ENCODE measurements at places on chromosomes 11 and 22.

DNA sequence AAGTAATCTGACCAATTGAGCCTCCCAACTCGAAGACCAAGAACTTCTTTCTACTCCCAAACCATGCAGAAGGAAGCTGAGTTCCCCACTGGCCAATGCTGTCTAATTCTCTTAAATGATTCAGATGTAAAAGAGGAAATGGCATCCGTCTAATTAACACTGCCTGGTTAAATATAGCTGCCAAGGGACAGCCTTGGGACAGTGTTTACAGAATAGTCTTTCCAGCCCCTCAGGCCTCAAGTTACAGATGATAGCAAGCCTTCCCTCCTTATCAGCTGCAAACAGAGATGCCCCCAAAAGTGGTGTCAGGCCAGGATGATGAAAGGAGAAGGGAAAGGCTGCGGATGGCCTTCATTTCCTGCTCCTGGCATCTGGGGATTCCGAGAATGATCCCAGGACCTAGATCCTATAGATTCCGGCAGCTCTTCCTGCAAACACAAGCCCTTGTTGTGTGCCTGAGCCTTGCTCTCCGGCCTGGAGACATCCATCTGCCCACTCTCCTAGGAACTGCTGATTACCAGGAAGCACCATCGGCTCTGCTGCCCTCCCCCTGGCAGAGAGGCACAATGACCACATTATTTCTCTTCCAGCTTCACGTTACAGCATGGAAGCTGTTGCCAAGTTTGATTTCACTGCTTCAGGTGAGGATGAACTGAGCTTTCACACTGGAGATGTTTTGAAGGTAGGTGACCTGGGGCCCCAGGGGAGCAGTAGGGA lies 13.5 kb upstream of the TMA7B start:
- DNase-seq = no peak

DNA sequence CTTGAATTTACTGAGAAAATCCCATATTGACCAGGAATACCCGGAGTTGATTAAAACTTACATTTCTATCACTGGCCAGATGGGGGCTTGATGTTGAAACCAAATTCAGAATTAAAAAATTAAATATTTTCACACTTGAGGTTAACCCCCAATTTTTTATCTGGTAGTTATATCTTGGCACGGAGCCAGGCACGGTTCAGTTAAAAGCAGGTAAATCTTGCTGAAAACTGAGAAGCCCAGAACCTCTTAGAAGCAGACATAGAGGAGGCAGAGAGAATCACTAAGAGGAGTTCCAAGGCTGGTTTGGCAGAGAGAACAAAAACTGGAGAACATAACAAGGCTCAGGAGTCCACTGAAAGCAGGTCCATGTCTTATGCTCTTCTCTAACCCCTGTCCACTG lies 77.7 kb downstream of the USP35 start:
- DNase-seq = no peak

- no peak for DNase-seq
Measured at GRCh38 chr11:96905143-96905542, 515.3 kb downstream of the JRKL start.

- DNase-seq = peak; percentile 36
Measured at GRCh38 chr11:35746356-35747153, 84.0 kb downstream of the TRIM44 start.

GRCh38 chr22:27990879-27991278 lies 71.8 kb upstream of the PITPNB start:
- DNase-seq = peak; percentile 50

- no peak for DNase-seq
Measured at GRCh38 chr22:31776231-31776630, 22.4 kb downstream of the DEPDC5 start.

DNA sequence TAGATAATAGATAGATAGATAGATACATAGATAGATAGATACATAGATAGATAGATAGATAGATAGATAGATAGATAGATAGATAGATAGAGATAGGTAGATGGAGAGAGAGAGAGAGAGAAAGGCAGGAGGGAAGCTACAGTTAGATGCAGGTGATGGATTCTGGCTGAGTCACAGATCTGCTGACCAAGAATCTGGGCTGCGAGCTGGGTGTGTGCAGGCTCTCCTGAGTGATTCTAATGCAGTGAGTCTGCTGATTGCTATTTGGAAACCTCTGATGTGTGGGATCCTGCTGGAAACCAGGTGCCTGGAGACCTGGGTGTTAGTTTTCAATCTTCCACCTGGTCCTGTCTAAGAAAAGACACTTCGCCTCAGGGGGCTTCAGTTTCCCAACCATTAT lies 1441.8 kb downstream of the TBC1D22A start:
- no peak for DNase-seq

- peak; percentile 83 for DNase-seq
Measured at GRCh38 chr11:64207256-64208085, 950 bp downstream of the FERMT3 start.

DNA sequence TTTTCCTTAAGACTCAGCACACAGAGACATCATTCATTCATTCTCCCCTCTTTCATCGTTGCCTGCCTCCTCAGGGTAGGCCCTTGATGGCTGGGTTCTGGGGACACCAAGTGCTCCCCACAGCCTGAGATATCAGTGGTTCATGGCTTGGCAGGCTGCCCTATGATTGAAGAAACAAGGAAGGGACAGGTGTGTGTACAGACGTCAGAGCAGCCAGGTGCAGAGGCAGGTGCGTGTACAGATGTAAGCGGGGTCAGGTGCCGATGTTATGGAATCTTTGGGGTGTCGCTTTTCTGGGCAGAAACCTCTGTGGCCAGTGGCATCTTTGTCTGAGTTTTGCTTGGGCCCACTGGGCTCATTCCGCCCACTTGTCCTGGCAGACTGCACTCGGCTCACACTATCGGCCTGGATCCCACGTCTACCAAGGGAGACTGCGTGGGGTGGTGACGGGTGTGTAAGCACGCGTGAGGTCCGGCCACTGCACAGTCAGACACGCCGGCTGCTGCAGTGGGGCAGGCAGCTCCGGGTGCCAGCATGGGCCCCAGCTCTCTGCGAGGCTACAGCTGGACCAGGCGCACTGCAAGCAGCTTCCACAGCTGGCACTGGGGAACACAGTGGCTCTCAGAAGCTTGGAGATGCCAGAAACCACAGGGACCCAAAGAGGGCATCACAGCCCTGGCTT lies 20.9 kb upstream of the KIAA0930 start:
- DNase-seq = no peak

DNA sequence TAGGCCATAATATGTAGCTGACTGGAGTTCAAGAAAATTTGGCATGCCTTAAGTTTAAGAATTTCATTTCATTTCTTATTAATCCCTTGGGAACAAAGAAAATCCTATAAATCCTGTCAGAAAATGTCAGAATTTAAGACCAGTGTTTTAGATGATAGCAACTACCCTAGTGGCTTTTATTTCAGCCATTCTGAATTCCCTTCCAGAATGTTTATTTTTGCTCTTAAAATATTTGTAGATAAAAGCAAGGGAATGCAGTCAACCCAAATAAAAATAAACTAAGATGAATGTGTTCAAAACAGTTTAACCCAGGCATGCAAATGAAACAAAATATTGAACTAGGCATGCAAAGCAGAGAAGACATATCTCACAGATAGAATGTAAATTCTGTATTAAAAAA lies 356.9 kb upstream of the LRRC4C start:
- no peak for DNase-seq

DNA sequence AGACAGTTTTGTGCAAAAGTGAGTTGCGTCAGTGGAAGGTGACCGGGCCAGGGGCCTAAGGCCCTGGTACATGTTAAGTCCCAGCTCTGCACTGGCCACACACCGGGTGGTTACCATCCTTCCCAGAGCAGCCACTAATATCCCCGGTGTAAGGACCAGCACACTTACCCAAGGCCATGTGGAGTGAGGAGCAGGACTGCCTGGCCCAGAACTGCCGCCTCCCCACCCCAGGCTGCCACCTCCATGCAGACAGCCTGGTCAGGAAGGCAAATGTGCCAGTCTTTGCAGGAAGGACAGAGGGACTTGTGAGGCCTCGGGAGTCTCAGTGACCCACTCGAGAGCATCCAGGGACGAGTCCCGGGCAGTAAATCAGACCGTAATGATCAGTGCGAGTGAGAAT lies 102.9 kb downstream of the MORC2 start:
- DNase-seq = no peak

GRCh38 chr22:21047730-21048129 lies 2.0 kb downstream of the LRRC74B start:
- no peak for DNase-seq

GRCh38 chr11:98536023-98536422 lies 484.7 kb upstream of the CNTN5 start:
- DNase-seq = no peak

- DNase-seq = peak; percentile 61
Measured at GRCh38 chr22:27682437-27682836, 119.1 kb downstream of the MN1 start.

DNA sequence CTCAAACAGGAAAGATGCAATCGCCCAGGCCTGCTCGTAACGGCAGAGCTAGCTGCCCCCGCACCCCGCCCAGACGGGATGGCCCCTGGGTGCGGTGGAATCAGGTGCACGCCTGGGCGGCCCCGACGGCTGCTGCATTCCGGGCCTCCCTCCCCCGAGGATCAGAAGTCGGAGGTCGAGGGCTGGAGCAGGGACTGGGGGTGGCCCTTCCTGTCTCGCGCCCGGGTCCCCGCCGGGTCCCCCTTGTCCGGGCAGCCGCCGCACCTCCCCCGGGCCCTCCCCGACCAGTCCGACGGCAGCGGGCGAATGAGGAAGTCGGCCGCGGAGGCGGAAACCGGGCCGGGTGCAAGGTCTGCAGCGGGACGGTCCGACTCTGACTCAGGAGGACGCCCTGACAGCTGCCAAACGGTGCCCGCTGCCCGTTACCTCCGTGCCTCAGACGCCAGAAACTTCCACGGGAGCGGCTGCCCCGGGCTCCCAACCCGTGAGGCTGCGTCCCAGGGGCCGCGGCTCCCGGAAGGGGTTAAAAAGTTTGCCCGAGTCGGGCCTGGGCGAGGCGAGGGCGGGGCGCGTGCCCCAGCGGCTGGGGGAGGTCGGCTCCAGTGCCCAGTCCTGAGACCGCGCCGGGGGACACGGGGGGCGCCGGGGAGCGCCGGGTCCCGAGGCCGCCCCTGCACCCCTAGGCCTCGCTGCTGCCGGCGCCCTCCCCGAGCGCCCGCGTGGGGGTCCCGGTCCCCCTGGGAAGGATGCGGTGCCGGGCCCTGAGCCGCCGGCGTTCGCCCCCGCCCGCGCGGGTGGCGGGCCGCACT lies 663 bp downstream of the MYH9 start:
- DNase-seq = peak; percentile 89

GRCh38 chr11:125228445-125228844 lies 63.9 kb downstream of the PKNOX2 start:
- no peak for DNase-seq

GRCh38 chr11:120139316-120140069 lies 1.6 kb upstream of the TRIM29 start:
- no peak for DNase-seq

- DNase-seq = no peak
Measured at GRCh38 chr11:105648762-105649161, 38.9 kb downstream of the GRIA4 start.

GRCh38 chr22:26768952-26769351 lies 111.6 kb downstream of the MIAT start:
- DNase-seq = no peak
